ENCODE measurements at places on chromosomes 6 and 20. TPM values are rescaled to one million over a fixed set of nuclear protein-coding genes. Genes with fewer than 3 reads are reported as not detected.

DNA sequence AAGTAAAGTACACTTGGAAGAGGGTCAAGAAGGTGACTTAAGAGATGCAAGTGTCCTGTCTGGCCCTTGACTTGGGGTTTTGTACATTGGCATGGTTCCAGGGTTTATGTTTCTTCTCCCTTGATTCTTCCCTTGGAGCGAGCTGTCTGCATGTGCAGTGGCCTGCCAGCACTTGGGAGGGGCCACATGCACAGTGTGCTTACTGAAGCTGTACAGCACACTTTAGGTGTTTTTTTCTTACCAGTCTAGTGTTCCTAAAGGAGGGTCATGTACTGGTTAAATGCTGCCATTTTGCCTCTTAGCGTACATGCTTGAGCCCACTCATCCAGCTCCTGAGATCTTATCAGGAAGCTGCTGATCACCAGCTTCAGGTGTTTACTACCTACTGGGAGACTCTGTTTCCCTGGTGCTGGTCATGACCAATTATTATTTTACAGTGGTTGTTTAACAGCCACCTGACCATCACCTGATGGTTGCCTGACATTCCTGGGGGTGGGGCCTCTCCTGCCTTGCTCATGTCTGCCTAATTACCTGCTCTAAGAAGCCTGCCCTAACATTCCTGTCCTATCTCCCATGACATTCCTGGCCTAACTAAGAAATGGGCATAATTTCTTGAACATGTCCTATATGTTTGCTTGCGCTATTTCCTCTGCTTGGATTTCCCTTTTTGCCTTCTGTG, 182.9 kb downstream of the MCHR2 start:
- no peaks in the 10 kb centered on the region for H3K36me3 ChIP-seq
- H3K27ac ChIP-seq, result no peak overlapping the region
- H3K4me1 ChIP-seq, result no peaks in the 10 kb centered on the region
- H3K27me3 ChIP-seq, result peaks cover 23% of the 10 kb centered on the region

- no peak overlapping the region for H3K27ac ChIP-seq
- H3K4me1 ChIP-seq, result no peaks in the 10 kb centered on the region
- no peak for DNase-seq
- H3K4me3 ChIP-seq, result no peak overlapping the region
- no peaks in the 10 kb centered on the region for H3K36me3 ChIP-seq
Measured at GRCh38 chr20:12936020-12936419, 72.8 kb upstream of the SPTLC3 start.

The SCGN gene
- not detected for total RNA-seq

The EEF1A1 gene
- total RNA-seq, result 7,440 TPM

DNA sequence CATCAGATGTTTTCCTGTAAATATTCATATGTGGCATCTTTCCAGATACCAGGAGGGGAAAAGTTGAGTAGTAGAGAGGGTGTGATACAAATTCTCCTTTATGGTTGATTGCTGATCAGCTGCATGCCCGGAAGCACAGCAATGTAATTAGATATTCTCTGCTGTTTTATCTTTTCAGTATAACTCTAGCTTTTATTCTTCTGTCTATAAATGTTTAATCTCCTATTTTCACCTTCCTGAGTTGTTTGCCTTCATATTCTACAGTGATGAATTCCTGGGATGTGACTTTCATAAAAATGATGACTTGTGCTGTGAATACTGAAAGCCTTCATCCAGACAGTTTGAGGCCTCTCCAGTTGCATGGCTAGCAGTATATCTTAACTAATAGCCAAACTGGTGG, 53.7 kb downstream of the SH3BGRL2 start:
- H3K27ac ChIP-seq, result no peak overlapping the region
- no peak for DNase-seq
- H3K4me3 ChIP-seq, result no peak overlapping the region
- peaks cover 2% of the 10 kb centered on the region for H3K27me3 ChIP-seq
- no peaks in the 10 kb centered on the region for H3K36me3 ChIP-seq

- no peaks in the 10 kb centered on the region for H3K27me3 ChIP-seq
- peaks cover 7% of the 10 kb centered on the region for H3K4me1 ChIP-seq
- H3K27ac ChIP-seq, result no peak overlapping the region
- DNase-seq, result no peak
- no peak overlapping the region for H3K4me3 ChIP-seq
Measured at GRCh38 chr6:5208471-5208971, 52.2 kb downstream of the LYRM4 start.

The RNF39 gene
- total RNA-seq, result not detected

DNA sequence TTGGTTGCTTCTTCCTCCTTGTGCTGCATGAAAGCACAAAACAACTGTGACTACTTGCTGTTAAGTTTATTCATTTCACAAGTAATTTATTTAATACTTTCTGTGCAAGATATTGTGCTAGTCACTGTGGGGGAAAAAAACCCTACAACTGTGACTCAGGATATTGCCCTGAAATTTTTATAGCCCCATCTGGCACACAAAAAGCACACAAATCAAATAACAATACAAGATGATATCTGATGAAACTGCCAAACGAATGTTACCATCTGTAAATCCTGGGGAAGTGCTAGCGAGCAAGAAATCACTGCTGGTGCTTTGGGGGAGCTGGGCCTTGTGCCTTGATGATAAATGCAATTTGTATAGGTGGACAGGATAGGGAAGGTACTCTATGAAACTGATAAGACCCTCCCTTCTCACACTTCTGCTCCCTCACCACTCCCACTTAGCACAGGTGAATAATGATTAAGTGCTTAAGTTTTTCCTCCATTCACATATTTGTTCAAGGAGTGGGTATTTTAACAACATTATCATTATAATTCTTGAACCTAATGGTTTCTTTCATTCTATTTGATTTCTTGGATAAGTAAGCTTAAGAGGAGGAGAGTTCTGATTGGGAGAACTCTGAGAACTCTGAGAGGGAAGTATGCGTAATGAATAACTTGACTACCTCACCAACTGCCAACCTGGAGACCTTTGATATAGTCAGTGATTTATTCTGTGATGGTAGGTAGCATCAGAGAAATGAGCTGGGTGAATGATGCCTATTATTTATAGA, 115.3 kb downstream of the RTN4IP1 start:
- peak overlapping the region; percentile 92 for H3K27ac ChIP-seq
- H3K27me3 ChIP-seq, result no peaks in the 10 kb centered on the region
- DNase-seq, result no peak
- H3K36me3 ChIP-seq, result peaks cover 15% of the 10 kb centered on the region

- no peak overlapping the region for H3K4me3 ChIP-seq
- H3K27me3 ChIP-seq, result no peaks in the 10 kb centered on the region
- no peak for DNase-seq
- H3K4me1 ChIP-seq, result no peaks in the 10 kb centered on the region
- no peak overlapping the region for H3K27ac ChIP-seq
Measured at GRCh38 chr20:9889270-9889981, 50.5 kb upstream of the PAK5 start.

DNA sequence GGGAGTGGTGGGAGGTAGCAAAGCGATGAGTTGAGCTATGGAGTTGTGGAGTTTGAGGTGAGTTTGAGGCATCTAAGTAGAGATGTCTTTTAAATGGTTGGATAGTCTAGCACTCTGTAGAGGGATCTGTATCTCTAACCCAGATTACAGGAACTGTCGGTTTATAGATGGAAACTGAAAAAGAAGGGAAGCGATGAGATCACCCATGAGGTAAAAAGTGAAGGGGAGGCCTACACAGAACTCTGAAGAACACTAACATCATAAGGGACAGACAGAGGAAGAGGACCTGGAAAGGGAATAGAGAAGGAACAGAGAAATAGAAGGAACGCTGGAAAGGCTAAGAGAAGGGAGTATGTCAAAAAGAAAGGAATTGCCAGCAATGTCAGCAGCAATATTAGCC, 2.5 kb downstream of the HINT3 start:
- H3K36me3 ChIP-seq, result peaks cover 2% of the 10 kb centered on the region
- H3K27ac ChIP-seq, result no peak overlapping the region
- H3K4me1 ChIP-seq, result peaks cover 8% of the 10 kb centered on the region
- no peaks in the 10 kb centered on the region for H3K27me3 ChIP-seq

GRCh38 chr20:8082989-8083388, 49.1 kb upstream of the PLCB1 start:
- no peaks in the 10 kb centered on the region for H3K27me3 ChIP-seq
- no peak for DNase-seq
- no peak overlapping the region for H3K27ac ChIP-seq
- no peak overlapping the region for H3K4me3 ChIP-seq
- no peaks in the 10 kb centered on the region for H3K4me1 ChIP-seq

DNA sequence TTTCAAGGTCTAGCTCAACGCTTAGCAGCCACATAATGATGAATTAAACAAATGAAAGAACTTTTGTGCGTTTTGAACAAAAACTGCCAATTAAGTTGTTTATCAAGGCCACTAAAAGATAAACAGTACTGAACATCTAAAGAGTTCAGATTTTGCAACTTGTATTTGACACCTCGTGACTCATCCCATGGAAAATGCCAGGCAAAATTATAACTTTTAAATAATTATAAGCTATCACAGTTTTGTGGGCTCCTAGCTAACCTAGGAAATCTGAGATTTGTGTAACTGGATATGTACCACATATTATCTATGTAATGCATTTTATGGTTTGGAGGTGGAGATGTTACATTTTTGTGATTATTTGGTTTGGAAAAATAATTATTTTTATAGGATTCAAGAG, 9.6 kb upstream of the BAG2 start:
- no peak overlapping the region for H3K27ac ChIP-seq
- H3K4me1 ChIP-seq, result peaks cover 4% of the 10 kb centered on the region
- peaks cover 61% of the 10 kb centered on the region for H3K36me3 ChIP-seq
- H3K4me3 ChIP-seq, result no peak overlapping the region

- peaks cover 17% of the 10 kb centered on the region for H3K36me3 ChIP-seq
- no peaks in the 10 kb centered on the region for H3K27me3 ChIP-seq
- no peak overlapping the region for H3K4me3 ChIP-seq
- no peaks in the 10 kb centered on the region for H3K4me1 ChIP-seq
- DNase-seq, result no peak
Measured at GRCh38 chr6:70849348-70850069, 107.4 kb downstream of the B3GAT2 start.

The TBX18 gene
- total RNA-seq, result not detected

The CLDN20 gene
- total RNA-seq, result not detected
